Caudate nucleus (tissue), 63 donors: ENCODE measurements at places on chromosomes 2 and 18.

GRCh38 chr2:11417946-11418585 lies 47.9 kb downstream of the E2F6 start:
- no peak for DNase-seq

GRCh38 chr2:237627441-237628246 lies at the start of gene LRRFIP1:
Gene LRRFIP1, plus strand, starts transcription at chr2:237627587. Its CDS starts 58 bp downstream, at chr2:237627645.
- no peak for DNase-seq

- no peak for DNase-seq
These were observed 20.7 kb upstream of the PLB1 start for GRCh38 chr2:28475088-28475595.

GRCh38 chr18:9418047-9418690 lies 57.1 kb upstream of the RALBP1 start:
- DNase-seq = no peak

DNA sequence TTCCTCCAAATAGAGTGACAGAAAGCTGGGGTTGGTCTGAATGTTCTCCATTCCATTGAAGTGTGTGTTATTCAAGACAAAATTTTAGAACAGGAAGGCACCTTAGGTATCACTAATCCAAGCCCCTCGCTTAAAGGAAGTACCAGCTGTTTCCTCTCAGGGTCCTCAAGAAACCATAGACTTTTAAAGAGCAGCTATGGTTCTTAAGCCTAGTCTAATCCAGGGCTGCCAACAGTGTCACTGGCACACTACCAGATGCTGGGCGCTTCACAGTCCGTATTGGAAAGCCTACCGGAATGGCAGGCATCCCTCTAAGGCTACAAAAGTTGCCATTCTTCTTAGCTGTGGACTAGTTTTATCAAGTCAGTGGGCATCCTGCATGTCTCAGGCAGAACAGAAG lies 1.9 kb downstream of the NEMP2 start:
- DNase-seq = no peak

DNA sequence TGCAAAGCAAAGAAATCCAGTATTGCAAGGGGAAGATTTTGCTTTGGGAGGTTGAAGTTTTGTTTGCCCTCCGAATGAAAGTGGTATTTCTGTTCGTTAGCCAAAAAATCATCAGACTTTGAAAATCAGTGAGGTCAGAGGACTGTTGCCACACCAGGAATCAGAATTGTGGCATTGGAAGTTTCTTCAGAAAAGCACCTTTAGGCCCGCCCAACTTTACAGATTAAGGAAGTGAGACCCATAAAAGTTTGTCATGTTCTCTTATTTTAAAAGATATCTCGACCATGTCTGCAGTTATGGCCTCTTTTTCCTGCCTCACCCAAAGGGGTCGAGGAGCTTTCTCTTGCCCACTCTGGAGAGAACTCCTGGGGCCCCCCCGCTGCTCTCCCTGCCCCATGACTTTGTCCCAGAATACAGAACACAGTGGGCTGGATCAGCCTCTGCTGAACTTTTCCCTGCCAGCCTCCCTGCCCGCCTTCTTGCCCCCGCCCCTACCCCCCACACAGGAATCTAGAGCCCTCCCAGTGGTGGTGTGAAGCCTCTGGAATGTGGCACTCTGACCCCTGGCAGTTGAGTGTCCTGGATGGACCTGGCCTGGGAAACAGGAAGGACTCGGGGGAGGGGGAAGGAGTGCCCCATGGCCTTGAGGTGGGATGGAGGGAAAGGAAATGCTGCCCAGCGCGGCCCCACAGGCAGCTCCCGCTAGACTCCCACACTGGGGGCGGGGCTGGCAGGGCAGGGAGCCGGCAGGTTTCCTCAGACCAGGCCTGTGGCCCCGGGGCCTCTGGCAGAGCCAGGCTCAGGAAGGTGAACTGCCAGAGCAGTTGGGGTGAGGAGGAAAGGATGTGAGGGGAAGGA lies 25.3 kb downstream of the CRIM1 start:
- no peak for DNase-seq

DNA sequence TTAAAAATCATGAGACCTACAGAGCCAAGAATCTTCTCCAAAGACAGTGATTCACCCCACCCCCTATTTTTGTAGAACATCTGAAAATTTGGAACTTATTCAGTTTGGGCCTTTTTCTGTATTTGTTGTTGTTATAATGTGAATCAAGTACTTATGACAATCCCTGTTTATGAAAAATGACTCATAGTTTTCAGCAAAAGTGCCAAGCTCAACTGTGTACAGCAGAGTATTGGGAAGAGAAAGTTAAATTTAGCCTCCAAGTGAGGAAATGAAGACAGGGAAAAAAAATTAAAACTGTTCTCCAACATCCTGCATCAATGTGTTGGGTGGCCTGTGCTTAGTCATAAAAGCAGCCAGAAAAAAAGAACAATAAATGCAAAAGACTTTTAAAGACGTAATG lies 46.2 kb downstream of the LRATD1 start:
- no peak for DNase-seq

DNA sequence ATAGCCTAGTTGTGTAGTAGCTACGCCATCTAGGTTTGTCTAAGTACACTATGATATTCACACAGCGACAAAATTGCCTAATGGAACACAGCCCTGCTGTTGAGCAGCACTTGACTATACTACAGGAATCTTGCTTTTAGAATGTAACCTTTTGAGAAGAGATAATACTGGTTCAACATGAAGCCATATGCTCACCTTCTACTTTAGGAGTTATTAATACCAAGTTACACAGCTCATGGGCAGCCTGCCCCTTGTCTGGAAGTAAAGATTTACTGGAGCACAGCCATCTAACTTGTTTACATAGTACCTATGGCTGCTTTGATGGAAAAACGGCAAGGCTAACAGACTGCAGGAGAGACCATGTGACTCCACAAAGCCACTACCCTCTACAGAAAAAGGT lies 174.8 kb downstream of the DYM start:
- no peak for DNase-seq

GRCh38 chr2:219490186-219490585 lies 8.5 kb upstream of the GMPPA start:
- no peak for DNase-seq

DNA sequence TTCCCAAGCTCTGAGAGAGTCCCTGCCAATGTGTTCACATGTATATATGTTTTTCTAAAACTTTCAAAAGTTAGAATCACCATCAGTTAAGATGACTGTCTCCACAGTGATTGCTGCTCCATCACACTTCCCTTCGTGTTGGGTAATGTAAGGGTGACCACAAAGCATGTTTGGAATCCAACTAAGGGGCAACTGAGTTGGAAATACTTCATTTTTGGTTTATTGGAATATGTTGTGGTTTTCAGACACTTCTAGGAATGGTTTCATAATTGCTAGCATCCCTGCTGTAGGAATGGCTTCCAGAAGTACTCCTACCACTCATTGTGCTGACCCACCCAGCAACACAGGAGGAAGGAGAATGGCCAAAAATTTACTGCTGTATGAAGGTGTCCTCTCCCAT lies 212.5 kb upstream of the GULP1 start:
- DNase-seq = no peak
